H7 (cell line): ENCODE measurements at places on chromosomes 7 and 10.
A peak's percentile ranks its signal among the peaks of the same experiment; 100 is the strongest.

GRCh38 chr10:113517165-113517900, 35.5 kb upstream of the HABP2 start:
- DNase-seq: no peak

- no peak for DNase-seq
Measured at GRCh38 chr10:121615836-121616235, 17.6 kb upstream of the FGFR2 start.

DNA sequence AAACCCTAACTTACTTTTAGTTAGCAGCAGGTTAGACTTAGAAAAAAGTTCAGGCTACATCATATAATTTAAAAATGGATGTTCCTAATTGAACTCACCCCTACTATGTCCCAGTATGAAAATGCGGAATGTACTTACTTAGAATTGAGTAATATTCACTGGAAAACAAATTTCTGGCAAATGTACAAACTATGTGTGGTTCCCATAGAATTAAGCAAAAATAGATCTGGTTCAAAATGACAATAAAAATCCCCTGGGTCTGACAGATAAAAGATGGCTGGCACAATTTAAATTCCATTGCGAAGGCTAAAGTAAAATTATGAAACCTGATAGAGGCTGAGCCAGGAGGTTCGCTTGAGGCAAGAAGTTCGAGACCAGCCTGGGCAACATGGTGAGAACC, 42.4 kb upstream of the PRKAR2B start:
- no peak for DNase-seq

DNA sequence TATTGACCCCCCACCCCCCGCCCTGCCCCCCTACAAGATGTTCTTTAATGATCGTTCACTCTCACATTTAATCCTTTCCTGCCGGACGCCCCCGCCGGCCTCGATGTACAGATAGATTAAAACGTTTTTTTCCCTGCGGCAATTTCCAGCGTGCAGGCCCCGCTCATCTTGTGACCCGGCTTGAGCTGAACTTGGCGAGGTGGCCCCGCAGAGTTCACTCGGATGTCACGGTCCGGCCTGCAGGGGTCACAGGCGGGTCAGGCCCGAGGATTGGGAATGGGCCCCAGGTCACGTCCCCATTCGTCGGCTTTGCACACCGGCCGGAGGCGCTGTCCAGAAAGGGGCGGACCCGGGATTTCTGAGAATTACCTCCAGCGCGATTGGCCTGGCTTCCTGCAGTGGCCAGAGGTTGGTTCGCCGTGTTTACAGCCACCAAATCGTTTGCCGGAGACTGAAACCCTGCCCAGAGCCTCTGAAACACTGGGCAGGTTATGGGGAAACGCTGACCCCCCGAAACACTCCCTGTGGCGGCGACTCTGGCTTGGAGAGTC, 1.9 kb upstream of the CYP26A1 start:
- peak; percentile 92 for DNase-seq

GRCh38 chr7:91356915-91357314, 92.7 kb downstream of the FZD1 start:
- no peak for DNase-seq

- DNase-seq: no peak
Measured at GRCh38 chr10:11256896-11257295, 239.2 kb downstream of the CELF2 start.

DNA sequence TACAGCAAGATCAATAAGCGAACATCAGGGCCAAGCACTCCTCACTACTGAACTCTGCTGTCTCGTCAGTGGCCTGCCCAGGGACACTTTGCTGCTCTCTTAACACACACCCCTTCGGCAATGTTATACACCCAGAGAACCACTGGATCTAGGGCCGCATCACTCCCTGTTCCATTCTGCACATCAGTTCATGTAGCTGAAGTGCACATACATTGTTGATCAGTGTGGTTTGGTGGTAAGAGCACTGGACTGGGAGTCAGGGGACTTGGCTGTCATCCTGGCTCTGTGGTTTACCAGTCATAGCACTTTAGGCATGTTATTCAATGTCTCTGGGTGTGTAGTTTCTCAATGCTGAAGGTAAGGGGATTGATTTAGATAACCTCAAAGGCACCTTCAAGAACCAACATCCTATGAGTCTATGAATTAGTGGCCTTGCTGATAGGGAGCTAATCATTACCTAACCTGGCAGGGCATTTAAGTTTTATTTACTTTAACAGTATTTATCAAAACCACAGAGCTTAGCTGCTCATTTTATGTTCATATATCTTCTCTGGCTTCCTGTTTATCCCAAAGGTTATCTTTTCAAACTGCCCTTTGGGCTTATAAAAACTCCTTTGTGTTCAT, 24.8 kb downstream of the DUSP5 start:
- DNase-seq: no peak

DNA sequence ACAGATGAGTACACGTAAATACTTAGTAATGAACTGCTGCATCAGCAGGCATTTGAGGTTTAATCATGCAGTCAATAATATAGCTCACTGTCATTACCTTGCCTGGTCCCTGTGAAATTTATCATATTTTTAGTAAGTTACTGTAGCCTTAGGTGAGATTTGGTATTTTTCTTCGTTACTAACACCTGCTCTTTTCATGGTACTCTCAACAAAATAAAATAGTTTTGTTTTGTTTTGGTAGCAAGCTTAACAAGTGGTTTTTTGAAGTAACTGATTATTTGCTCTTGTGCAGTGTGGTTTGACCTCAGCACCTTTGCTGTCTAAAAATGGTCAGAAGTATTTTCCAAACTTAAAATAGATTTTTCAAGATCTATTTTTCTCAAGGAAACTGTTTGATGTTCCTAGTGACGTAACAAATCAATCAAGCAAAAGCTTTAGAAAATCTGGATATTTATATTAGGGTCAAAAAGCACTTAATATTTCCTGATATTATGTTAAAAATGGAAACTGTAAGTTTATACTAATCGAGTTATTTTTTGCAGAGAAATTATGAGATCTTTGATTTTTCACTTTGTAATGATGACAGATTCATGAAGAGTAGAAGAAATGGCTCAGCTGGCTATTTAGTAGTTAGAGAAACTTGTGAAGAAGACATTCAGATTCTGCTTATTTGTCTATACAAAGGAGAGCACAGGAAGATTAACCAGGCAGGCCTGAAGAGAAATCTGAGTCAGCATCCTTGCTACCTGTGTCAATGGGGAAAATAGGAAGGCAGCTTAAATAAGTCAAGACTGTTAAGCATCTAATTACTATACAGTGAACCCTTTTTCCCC, 21.0 kb upstream of the RPA3 start:
- no peak for DNase-seq

- DNase-seq: no peak
Measured at GRCh38 chr7:34747867-34748727, 90.1 kb downstream of the NPSR1 start.

GRCh38 chr7:1807821-1808600, 137.9 kb downstream of the ELFN1 start:
- no peak for DNase-seq

- peak; percentile 11 for DNase-seq
Measured at GRCh38 chr7:44291733-44292419, 33.5 kb downstream of the CAMK2B start.

DNA sequence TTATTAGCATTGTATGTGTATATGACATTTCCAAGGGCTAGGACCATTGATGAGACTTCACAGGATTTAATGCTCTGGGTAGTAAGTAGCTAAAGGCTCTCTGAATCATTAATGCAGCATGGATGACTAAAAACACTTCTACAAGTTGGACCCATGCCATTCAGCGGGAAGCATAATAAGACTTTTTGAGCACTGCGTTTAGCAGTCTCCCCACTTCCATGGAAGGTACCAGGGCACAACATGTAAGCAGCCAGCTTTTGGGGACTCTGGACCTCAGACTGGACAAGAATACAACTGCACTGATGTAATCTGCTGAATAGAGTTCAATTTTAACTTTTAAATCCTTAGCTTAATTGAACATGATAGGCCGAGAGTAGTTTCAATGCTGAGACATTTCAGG, 191.7 kb upstream of the IMMP2L start:
- no peak for DNase-seq

GRCh38 chr7:50416527-50417182, 33.5 kb downstream of the FIGNL1 start:
- no peak for DNase-seq

GRCh38 chr7:75536491-75536890, 44.4 kb downstream of the SPDYE5 start:
- no peak for DNase-seq

GRCh38 chr10:71921324-71922027, 42.7 kb upstream of the CHST3 start:
- DNase-seq: no peak

- no peak for DNase-seq
Measured at GRCh38 chr7:105775580-105775979, 100.8 kb downstream of the ATXN7L1 start.

GRCh38 chr7:31874631-31875386, 187.8 kb downstream of the PPP1R17 start:
- no peak for DNase-seq

GRCh38 chr7:105178177-105178576, 164.2 kb downstream of the KMT2E start:
- DNase-seq: no peak

DNA sequence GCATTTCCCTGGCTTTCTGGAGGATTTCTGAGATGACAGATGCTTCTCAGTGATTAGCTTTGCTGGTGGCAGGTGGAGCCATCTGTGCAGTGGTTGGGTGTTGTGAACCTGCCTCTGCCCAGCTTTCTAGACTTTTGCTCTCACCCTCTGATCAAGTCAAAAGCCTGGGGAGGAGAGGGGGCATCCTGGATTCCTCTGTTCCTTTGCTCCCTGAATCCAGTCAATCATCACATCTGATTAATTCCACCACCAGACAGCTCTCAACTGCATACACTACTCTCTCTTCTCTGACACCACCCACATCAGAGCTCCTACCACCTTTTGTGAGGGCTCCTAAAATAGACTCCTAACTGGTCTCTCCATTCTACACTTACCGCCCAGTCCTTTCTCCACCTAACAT, 283.5 kb downstream of the WDR11 start:
- no peak for DNase-seq

DNA sequence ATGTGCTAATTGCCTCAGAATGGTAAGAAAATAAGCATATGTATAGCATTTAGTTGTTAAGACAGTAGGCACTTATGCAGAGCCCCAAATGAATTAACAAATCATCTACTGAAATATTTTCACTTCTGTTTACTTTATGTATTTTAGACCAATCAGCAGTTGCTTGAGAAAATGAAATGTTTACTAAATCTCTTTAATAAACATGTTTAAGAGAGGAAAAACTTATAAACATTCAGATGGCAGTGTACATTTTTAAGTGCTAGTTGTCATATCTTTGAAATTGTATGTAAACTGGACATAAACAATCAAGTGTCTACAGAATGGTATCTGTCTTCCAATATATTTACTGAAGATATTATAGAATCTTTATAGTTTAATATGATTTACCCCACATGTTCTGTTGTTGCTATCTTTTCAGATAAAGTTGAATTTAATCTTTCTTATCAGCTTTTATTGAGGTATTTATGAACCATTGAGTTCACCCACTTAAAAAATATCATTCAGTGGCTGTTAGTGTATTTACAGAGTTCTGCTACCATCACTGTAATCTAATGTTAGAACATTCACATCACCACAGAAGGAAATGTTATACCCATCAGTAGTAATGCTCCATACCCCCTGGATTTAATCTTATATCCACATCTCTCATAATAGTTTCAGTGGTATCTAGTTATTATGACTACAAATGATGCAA, 264.3 kb downstream of the ADK start:
- DNase-seq: no peak

DNA sequence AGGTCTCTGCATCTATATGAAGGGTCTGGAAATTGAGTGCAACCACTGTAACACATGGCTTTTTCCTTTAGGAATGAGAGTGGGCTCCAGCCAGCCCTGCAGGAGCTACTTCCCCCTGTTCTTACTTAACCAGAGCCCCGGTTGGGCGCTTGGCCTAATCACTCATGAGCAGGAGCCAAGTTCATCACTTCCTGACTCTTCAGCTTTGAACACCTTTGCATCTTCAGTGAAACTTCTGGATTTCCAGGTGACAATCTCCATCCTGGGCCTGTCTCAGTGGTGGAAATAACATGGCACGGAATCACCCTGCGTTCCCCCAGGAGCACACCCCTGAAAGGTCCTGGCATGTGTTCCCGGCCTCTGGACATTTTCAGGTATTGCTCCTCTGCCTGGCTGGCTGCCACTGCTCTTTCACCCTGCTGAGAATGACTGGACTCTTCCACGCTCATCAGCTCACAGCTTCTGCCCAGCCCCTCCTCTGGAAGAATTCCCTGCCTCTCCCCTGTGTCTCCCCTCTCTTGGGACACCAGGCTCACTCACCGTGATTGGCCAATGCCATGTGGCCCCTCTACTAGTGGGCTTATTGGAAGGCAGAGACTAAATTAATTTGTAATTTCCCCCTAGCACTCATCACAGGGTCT, 229.1 kb upstream of the GRB10 start:
- peak; percentile 9 for DNase-seq

- no peak for DNase-seq
Measured at GRCh38 chr10:19993714-19994315, 177.6 kb downstream of the PLXDC2 start.

DNA sequence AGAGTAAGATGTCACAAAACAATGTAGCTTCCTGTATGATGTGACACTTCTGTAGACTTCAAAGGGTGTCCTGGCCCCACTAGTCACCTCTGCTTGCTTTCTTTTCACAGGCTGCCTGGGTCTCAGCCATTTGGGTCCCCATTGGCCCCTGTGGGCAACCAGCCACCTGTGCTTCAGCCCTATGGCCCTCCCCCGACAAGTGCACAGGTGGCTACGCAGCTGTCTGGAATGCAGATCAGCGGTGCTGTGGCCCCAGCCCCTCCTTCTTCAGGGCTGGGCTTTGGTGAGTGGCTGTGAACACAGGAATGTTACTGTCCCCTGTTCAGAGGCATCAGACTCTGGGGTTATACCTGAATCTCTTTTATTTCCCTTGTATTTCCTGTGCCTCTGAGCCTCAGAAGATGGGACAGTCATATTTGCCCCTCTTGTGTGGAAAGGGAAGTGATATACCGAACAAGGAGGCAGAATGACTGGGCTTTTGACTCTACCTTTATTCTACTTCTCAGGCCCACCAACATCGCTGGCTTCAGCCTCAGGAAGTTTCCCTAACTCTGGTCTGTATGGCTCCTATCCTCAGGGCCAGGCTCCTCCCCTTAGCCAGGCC, 15.4 kb downstream of the SEC24C start:
- DNase-seq: no peak

GRCh38 chr10:1395481-1396296, 339.5 kb downstream of the WDR37 start:
- peak; percentile 54 for DNase-seq

- no peak for DNase-seq
Measured at GRCh38 chr10:100735087-100735336, 10.4 kb upstream of the PAX2 start.

GRCh38 chr10:10647331-10647730, 370.3 kb upstream of the CELF2 start:
- DNase-seq: no peak

GRCh38 chr10:11444155-11444530, 167.3 kb downstream of the USP6NL start:
- DNase-seq: no peak

DNA sequence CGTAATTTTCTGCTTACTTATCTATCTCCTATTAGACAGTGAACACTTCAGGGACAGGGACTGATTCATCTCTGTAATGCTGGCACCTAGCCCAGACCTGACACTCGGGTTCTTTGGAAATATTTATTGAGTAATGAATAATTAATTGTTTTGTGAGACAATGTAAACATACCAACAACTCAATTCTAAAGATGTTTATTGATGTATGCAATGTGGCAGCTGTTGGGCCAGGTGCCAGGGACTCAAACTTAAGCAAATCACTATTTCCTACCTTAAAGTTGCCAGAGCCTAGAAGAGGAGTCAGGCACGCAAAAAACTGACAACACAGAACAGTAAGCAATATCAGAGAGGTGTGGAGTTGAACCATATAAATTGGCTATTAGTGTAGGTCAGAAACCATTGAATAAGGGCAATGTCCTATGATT, 63.6 kb upstream of the BMPER start:
- DNase-seq: no peak
